ENCODE measurements at places on chromosomes 3 and 15.

DNA sequence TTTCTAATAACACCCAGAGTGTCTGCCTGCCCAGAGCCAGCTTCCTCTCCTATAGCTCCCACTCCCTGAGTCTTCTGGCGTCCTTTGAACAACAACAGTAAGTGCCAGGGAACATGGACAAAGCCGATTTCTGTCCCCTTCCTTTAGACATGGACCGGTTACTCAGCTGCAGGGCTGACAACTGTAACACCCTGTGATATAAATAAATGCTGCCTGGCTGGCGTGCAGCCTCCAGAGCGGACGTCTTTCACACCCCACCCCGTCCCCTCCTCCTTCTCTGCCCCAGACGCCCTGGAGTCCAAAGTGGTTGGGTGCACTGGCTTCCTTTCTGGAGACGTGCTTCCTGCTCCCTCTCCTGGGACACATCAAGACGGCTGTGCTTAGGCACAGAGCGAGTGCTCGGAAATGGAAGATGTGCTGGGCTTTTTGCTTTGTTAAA lies 281.9 kb upstream of the LRRFIP2 start:
- DNase-seq, result no peak

- no peak for DNase-seq
Observed at GRCh38 chr15:63849906-63850305, 16.2 kb upstream of the HERC1 start.

DNA sequence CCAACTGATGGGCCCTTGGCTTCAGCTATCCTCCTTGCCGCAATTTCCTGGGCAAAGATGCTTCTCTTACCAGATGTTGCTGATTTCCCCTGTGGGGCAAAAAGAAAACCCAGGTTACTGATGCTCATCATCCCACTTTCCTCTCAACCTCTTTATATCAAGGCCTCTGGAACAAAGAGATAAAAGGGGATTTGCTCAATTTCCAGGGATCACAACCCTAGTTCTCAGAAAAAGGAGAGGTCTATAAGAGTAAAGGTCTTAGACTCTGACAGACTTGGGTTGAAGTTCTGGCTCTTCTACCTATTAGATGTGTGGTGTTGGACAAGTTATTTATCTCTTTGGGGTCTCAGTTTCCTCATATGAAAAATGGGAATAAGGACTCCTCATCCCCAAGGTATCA lies 8.5 kb downstream of the RPAP1 start:
- no peak for DNase-seq

DNA sequence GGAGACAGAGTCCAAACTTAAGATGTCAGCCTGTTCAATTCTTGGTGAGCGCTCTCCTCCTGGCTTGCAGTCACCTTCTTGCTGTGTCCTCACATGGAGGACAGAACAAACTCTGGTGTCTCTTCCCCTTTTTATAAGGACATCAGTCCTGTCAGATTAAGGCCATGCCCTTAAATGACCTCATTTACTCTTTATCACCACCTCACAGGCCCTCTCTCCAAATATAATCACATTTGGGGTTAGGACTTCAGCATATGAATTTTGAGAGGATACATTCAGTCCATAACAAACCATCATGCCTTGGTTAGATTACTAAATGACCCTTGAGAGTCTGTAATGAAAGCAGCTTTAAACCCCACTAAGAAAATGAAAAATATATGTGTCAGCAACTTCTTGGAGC lies 175.2 kb downstream of the TAFA4 start:
- no peak for DNase-seq

DNA sequence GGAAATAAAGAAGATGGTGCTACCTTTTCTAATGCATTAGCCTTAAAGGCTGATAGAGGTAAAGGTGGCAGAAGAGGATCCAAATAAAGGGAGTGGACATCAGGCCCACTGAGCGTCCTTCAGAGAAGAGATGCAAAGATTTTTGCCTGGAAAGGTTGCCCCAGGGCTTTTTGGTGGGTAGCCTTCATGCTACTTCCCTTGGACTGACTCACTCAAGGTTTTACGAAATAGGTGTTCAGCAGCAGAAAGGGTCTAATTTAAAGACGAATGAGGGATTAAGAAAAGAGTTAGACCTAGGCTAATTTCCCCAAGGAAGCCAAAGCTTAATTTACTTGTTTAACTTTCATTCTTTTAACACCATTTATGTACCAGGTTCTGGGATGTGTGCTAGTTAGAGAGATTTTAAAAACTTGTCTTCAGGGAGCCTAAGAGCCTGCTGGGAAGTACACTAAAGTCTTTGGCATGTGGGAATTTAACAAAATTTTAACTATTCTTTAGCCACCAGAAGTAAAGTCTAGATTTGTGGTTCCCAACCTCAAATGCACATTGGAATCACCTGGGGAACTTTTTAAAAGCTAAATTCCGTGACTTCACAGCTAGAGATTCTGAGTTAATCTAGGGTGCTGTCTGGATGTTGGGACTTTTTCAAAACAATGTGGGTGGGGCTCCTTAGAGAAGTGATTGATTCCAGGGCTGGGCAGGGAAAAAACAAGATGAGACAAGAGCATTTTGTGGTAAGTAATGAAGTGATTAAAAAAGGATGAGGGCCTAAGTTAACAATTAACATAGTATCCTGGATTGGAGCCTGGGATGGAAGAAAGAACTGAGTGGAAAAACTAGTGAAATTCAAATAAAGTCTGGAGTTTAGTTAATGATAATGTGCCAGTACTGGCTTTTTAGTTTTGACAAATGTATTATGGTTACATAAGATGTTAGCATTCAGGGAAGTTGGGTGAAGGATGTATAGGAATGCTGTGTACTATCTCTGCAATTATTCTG lies 3.4 kb downstream of the IL20RB start:
- DNase-seq, result no peak

GRCh38 chr15:42071717-42072116 lies 22.6 kb downstream of the PLA2G4D start:
- DNase-seq, result no peak

DNA sequence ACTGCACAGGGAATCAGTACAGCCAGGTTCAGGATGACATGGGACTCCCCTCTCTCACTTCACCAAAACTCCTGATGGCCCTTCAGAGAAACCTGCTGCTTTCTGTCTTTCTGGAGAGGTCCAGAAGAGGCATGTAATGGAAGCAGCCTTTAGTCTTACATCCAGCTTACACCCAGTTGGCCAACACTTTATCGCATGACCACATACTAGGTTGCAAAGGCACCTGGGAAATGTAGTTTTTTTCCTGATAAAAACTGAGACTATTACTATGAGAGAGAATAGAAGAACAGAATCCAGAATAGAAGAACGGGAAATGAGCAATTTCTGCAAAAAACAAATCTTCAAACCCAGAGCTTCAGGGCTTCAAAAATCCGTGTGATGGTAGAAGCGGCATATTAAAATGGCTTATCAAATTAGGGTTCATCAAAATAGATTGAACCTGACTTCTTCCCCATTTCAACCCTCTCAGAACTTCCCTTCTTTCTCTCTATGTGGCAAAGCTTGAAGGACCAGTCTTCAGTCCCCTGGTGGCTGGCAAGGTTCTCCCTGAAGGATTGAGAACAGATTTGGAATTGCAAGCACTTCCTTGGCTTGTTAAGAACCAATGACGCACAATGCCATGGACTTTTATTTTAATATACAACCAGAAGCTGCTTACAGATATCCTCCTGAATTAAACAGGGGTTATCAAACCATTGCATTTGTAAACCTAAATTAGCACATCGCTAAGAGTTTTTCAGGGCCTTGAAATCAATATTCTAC lies 34.4 kb downstream of the CORO2B start:
- no peak for DNase-seq

DNA sequence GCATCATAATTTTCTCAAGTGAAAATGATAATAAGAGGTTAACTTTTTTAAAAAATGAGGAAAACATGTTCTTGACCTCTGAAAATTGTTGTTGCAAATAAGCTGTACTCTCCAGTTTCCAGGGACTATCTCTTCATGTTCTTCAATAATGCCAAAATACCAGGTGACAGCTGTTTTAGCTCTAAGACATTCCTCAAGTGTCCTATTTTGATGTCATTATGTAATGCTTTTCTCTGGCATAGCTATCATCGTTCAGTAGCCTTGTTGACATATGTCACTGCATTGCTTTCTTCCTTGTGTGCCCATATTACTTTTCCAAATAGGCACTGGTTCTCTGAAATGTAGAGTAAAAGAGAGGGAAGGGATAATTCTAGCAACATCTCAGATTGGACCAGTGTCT lies 5.7 kb upstream of the FILIP1L start:
- DNase-seq, result no peak

DNA sequence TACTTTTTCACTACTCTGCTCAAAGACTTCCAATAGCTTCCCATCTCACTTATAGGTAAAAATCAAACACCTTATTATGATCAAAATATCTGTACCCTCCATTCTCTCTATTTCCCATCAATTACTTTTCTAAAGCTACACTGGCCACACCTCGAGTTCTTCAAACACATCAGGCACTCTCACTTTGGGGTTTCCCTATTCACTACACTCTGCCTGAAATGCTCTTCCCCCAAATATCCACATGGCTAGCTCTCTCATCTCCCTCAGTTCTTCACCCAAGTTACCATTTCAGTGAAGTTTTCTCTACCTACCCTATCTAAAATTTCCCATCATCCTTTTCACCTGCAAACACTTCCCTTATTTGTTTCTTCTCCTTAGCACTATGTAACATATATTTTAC lies 14.8 kb downstream of the UBE3A start:
- no peak for DNase-seq

DNA sequence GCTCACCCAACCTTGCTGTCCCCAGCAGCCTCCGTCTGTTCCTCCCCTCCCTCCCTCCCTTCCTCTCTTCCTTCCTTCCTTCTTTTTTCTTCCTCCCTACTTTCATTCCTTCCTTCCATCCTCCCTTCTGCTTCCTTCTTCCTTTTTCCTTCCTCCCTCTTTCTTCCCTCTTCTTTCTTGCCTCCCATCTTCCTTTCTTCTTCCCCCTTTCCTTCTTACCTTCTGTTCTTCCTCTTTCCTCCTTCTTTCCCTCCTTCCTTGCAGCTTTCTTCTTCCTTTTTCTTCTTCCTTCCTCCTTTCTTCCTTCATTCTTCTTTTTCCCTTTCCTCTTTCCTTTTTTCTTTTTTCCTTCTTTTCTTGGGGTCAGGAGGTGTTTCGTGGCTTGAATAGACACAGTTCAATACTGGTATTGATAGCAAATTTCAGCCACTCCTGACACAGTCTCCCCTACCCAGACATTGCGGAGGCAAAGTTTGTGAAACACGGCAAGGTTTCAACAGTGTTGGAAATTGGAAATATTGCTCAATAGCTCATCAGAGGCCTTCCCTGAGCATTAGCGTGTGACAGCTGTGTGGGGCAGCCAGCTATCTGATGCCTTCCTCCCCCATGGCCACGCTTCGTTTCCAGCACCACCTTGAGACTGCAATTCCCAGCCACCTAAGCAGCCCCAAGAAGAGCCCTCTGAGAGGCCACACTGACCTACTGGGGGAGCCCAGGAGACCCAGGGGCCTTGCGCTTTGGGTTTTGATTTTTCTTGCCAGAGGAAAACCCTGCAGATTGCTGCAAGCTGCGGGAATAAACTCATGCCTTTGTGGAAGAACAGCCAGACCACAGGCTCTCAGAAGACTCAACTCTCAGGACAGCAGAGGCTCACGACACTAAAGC lies 82.2 kb downstream of the KLF15 start:
- peak; percentile 49 for DNase-seq

DNA sequence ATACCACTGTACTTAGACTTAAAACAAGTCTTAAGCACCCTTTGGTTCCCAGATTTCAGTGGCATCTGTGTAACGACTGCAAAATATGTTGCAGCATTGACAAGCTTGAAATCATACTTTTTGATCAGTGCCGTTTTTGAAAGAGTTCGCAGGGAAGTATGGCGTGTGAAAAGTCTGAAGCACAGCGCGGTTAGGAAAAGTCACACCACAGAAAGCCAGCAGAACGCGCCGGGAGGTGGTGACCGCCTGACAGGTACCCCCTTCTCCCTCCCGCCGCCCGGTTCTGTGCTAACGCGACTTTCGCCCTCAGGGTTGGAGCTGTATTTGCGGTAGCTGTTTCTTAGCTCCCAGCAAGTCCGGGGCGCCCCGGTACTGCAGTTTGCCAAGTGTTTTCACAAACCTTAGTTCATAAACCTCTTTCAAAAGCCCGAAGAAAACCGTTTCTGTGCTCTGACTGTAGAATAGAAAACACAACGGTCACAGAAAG lies 481 bp upstream of the CRYBG3 start:
- no peak for DNase-seq

DNA sequence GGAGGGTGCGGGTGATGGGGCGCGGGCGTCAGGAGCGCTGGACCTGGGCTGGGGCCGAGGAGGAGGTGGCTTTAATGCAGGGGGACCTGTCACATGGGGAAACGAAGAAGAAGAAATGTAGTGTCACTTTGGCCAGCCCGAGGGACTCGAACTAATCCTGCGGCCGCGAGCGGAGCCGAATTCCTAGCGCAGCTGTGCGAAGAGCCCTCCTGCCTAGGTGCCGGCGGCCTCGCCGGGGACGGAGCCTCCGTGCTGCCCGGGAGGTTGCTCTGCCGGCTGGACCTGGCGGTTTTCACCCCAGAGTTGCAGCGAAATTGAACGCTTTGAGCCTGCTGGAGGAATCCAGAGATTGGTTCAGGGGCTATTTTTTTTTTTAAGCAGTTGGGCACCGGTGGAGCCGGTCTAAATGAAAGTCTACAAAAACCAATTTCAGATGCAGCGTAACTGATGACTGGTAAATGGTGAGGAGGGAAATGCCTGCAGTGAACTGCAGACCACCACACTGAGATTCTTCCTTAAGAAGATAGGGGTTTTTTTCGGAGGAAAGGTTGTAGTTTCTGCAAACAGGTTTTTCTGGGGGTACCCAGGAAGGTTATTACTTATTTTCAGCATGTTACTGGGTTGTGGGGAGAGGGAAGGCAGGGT lies 662 bp downstream of the TMEM108 start:
- no peak for DNase-seq

- DNase-seq, result no peak
Observed at GRCh38 chr15:44676676-44677075, 13.2 kb upstream of the SPG11 start.

- no peak for DNase-seq
Observed at GRCh38 chr3:7607083-7607482, 746.2 kb downstream of the GRM7 start.

- DNase-seq, result no peak
Observed at GRCh38 chr3:156792945-156793344, 33.2 kb upstream of the LEKR1 start.

DNA sequence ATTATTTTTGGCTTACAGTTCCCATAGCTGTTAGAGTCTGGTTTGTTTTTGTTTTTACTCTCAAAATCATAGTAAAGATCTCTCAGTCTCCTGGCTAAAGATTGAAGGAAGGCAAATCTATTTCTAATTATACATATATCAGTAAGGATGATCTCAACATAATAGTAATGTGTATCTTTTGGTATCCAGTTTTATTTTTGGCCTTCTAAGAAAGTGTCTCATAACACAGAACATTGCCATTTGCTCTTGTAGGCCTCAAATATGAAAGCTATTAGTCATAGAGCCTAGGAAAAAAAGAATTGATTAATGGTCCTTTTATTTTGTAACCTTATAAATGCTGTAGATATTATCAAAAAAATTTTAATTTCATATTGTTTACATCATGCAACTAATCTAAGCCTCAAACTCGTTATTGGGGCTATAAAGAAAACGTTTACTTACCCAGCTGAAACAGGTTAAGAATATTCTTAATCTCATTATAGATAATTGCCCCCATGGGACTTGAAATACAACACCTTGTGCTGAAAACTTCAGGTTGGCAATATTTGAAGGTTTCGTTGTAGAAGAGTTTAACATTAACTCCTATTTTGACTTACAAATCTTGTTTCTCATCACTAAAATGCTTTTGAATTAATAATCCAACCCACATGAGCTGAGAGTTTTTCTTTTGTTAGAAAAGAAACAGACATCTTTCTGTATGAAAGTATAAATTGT lies 16.7 kb downstream of the FBXO45 start:
- DNase-seq, result no peak
